ENCODE measurements at places on chromosomes 13 and 19. TPM values are rescaled to one million over a fixed set of nuclear protein-coding genes. Genes with fewer than 3 reads are reported as not detected.

- DNase-seq: no peak
Observed at GRCh38 chr19:49224879-49225278, 67.3 kb downstream of the TRPM4 start.

- no peak for DNase-seq
Observed at GRCh38 chr19:35944556-35944955, 8.4 kb downstream of the LRFN3 start.

DNA sequence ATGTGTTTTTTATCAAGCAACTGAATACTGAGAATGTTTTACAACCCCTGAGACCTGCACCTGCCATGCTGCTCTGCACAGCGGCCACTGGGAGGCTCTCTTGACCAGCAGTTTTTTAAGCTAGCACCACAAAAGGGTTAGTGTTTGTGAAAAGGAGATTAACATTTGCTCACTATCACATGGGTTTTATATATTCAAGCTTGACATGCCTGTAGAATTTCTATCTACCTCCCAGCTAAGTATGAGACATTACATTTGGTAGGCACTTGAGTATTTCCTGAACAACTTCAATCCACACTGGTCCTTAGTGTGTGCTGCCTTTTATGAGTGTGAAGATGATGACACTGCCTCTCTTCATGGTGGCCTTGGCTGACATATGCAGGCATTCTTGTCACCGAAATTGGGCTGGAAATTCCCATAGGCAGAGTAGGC is 1238.9 kb downstream of the UQCRFS1 start:
- no peak for DNase-seq

- DNase-seq: no peak
Observed at GRCh38 chr19:15587663-15588062, 27.4 kb upstream of the CYP4F8 start.

- no peak for DNase-seq
Observed at GRCh38 chr13:77519808-77520207, 15.7 kb upstream of the SCEL start.

GRCh38 chr13:73708393-73708985 is 425.7 kb downstream of the KLF12 start:
- peak; percentile 58 for DNase-seq

- DNase-seq: no peak
Observed at GRCh38 chr13:27915301-27916207, 4.2 kb upstream of the PDX1 start.

DNA sequence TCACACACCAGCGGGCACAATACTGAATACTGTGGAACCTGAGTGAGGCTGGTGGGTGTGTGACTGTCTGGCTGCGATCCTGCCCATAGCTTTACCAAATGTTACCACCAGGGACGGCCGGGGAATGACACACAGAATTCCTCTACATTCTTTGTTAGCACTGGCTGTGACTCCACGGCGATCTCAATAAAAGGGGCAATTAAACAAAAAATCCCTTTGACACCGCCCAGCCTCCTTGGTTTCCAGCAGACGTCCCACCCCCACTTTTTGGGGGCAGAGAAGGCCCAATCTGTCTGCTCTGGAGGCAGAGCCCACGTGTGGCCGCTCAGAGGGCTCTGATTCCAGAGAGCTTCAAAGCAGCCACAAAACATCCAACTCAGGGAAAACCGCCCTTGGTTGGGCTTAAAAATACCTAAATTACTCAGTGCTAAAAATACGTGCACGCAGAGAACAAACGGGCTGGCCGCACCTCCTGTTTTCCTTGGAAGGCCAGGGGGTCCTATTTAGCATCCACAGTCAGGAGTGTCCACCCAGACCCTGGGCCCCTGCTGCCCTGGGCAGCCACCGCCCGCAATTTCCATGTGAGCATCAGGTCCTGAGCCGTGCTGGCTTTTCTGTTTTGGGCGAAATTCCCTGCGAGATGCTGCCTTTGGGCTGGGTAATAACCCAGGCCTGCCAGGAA is 47.8 kb downstream of the GADD45B start:
- DNase-seq: no peak

The SLC27A5 gene
- 20.9 TPM for polyA plus RNA-seq

The LGALS13 gene
- 0.66 TPM for polyA plus RNA-seq

The TUBA3C gene
- not detected for polyA plus RNA-seq

The YJEFN3 gene
- polyA plus RNA-seq: 37.1 TPM

The HPN gene
- polyA plus RNA-seq: 0.82 TPM

The RAX2 gene
- 0.07 TPM for polyA plus RNA-seq

The ZFP36 gene
- 250 TPM for polyA plus RNA-seq

The COG6 gene
- polyA plus RNA-seq: 12.9 TPM

The PCDH9 gene
- polyA plus RNA-seq: 0.82 TPM

All from thymus (tissue), 14 donors.